ENCODE measurements at places on chromosomes 7 and 10.
A peak's percentile ranks its signal among the peaks of the same experiment; 100 is the strongest.

DNA sequence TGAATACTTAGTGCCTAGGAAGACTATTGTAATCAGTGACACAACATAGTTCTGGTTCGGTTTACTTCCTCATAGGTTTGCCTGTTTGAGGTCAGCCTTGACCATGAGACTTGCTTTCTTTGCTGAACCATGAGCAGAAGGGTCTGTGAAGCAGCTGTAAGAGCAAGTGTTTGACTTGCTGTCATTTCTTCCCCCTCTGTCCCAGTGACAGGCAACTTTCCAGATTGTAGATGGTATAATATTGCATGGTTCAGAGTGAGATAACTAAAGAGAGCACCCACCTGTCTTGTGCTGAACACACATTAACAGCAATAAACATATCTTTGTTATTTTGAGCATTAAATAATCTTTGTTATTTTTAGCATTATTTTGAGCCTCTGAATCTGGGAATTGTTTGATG, 9.3 kb upstream of the RTKN2 start:
- DNase-seq, result no peak

DNA sequence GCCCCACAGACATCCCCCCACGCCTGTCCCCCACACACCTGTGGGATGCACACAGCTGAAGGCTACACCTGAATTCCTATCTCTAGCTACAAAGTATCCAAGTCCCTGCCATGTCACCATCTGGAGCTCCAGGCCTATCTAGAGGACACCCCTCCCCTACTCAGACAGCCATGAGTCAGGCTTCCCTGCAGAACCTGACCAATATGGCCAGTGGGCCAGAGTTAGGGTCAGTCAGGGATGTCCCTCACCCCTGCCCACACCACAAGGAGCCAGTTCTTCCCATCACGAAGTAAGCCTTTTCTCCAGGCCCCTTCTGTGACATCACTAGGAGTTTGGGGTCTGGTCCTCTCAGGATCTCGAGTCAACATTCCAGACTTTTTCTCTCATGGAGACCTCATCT, 10.6 kb upstream of the SLC18A3 start:
- no peak for DNase-seq

GRCh38 chr10:117934477-117934876, 112.3 kb downstream of the RAB11FIP2 start:
- no peak for DNase-seq

DNA sequence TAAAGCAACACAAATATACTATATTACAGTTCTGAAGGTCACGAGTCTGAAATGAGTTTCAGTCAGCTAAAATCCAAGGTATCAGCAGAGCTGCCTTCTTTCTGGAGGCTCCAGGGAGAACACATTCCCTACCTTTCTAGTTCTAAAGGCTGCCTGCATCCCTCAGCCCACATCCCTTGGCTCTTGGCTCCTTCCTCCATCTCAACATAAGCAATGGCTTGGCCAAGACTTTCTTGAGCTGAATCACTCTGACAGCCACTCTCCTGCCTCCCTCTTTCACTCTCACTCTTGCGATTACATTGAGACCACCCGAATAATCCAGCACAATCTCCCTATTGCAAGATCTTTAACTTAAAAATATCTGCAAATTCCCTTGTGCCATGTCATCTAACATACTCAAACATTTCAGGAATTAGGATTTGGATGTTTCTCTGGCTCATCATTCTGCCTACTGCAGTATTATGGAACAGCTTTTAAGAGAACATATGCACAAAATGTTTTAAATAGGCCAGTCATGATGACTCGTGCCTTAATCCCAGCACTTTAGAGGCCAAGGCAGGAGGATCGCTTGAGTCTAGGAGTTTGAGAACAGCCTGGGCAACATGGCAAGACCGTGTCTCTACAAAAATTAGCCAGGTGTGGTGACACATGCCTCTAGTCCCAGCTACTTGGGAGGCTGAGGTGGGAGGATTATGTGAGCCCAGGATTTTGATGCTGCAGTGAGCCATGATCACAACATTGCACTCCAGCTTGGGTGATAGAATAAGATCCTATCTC, 144.2 kb upstream of the VSTM2A start:
- no peak for DNase-seq

DNA sequence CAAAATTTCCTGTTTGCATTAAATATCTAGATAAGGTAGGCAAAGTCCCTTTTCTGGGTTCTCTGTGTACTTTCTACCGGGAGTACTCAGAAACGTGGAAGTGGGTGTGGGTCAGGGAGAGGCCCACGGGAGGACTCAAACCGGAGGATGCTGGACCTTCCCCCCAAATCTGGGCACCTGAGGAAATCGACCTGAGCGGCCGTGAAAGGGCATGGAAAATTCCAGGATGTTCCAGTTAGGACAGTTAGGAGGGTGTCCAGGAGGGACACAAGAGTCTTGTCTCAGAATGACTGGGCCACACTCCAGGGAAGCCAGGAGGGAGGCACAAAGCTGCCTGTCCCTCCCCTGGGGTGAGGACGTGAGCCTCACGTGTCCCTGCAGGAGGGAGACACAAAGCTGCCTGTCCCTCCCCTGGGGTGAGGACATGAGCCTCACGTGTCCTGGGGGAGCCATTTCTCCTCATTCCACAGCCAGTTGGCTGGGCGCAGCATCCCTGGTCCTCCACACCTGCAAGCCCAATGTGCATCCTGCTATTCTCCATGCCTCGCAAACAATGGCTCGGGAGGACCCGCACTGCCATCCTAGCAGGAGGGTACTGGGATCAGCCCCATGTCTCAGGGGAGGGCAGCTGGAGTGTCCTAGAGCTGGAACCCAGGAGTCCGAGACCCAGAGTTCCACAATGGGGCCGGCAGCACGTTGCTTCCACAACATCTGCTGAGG, 190.5 kb upstream of the PPP2R2D start:
- DNase-seq, result no peak

GRCh38 chr10:59098831-59099452, 77.5 kb upstream of the PHYHIPL start:
- no peak for DNase-seq

DNA sequence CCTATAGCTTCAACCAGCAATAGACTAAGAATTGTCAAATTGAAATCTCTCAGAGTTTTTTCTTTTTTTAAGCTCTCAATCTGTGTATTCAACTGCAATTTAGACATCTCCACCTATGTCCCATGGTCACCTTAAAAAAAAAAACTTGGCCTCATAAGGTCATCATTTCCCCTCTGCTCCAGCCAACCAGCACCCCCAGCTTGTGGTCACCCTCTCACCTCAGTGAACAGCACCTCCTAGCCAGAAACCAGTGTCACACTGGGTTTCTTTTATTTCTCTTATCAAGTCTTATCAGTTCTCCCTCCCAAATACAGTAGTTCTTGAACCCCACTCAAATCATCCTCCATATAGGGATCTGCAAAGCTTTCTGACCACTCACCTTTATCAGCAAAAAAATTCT, 4.0 kb downstream of the ITGB1 start:
- no peak for DNase-seq

DNA sequence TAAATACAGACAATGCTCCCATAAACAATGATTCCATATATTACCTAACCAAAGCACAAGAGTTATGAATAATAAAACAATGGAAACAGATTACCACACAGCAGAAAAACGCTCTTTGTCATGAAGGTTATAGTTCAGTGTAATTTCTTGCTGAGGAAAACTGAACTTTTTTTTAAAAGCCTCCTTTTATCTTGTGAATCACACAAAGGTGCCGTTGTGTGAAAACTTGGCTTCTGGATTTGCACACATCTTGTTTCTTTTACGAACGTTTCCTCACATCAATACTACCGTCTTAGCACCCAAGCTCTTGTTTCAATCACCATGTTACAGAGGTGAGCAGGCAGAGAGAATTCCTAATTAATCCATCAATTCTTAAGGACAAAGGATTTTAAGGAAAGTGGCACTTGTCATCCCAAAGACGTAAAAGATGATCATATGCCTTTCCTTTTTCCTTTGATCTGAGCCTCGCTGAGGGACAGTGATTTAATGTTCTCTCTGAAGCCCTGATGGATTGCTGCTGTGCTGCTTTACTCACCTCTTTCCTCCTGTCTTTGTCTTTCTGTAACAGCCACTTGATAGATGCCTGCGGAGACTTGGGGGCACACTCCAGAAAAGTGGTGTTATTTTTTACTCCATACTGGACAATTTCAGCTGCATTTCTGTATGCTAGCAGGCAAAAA, 110.1 kb downstream of the CD36 start:
- DNase-seq, result no peak

DNA sequence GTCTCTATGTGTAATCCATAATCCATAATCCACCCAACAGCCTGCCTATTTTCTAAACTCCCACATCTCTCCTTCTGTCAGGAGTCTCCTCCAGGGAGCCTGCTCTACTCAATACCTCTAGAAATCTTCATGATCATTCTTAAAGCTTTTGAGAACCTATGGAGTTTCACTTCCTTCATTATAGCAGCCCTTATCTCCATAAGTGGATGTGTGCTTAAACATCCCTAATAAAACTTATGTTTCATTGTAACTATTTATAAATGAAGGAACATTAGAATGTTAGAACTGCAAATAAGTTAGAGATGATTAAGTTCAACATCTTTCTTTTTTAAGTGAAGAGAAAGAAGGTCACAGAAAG, 8.5 kb downstream of the CPED1 start:
- DNase-seq, result no peak

DNA sequence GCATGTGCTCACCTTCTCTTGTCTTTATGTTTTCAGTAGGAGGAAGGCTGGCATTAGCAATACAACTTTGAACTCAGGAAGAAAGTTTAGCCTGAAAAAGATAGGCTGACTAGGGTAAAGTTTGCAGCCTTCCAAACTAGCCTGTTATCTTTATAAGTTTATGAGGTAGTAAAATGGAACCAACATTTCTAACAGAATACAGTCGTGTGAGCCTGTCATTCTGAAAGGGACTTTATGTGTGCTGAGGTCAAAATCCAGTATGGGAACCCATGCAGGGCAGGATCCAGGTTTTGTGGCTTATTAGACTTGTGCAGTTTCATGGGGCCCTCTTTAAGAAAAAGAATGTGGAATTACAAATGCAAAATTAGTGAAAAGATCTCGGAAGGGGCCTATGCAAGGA, 201.0 kb upstream of the PRPS1L1 start:
- no peak for DNase-seq

DNA sequence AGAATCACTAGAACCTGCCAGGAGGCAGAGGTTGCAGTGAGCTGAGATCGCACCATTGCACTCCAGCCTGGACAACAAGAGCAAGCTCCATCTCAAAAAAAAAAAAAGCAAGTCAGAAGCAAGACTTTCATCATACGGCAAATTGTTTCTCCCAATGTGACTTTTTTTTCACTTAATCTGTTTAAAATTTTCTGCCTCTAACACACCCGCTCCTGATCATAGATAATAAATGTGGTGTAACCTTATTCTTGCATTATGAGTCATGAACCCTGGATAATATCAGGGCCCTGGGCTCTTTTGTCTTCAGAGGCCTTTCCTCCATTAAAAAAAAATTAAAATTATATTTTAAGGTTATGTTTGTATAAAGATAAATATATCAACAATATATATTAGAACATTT, 111.4 kb upstream of the JCAD start:
- DNase-seq, result no peak

DNA sequence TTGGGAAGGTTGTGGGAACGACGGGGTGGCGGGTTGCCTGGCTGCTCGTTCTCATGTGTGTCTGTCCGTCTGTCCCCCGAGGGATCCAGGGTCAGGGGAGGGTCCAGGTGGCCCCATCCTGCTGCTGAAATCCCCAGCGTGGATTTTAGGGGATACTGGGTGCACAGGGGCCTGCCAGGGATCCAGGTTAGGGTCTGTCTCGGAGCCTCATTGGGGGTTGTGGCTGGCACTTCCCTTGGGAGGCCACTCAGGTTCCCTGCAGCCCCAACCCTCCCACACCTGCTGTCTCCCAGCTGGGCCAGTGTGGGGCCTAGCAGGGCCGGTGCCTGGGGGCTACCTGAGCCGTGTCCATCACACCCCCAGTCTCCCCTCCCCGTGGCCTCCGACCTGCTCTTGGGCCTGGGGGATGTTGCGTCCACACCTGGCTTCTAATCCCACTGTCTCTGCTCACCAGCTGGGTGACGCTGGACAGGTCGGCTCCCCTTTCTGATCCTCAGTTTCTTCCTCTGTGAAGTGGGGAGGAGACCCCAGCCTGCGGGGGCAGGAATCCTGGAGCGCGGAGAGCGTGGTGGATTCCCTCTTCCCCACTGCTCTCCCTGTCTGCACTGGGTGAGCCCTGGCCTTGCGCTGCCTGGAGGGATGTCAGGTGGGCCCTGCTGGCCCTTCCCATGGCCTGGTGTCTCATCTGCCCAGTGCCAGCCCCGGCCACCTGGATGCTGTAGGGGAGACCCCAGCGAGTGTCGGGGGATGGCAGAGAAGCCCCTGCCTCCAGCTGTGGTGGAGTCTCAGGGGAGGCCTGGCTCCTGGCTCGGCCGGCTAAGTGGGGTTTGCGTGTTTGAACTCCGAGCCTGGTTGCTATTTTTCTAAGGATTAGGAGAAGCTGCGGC, 81.6 kb downstream of the UNCX start:
- no peak for DNase-seq

DNA sequence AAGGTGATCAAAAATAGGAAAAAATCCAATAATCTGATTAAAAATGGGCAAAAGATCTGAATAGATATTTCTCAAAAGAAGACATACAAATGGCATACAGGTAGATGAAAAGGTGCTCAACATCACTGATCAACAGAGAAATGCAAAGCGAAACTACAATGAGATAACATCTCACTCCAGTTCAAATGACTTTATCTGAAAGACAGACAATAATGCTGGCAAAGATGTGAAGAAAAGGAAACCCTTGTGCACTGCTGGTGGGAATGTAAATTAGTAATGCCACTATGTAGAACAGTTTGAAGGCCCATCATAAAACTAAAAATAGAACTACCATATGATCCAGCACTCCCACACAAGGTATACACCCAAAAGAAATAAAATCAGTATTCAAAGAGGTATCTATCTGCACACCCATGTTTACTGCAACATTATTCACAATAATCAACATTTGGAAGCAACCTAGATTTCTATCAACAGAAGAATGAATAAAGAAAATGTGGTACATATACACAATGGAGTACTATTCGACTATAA, 85.0 kb downstream of the LRRN3 start:
- peak; percentile 6 for DNase-seq

DNA sequence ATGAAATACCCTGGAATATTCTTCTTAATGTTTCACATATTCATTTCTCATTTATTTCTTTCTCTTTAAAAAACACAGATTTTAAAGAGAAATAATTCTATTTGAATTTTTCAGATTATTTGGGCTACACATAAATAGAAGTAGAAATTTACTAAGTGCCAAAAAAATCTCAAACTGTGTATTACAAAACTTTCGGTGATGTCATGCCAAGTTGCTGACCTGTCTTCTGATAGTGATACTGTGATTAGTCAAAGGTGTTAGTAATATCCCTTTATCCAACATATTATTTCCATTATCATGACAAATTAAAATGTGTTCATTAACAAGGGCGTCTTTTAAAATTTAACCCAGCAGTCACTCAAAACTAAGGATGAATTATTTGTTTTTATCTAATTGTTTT, 60.1 kb downstream of the COL28A1 start:
- DNase-seq, result no peak

GRCh38 chr10:35307297-35307696, 29.0 kb upstream of the CCNY start:
- DNase-seq, result no peak

DNA sequence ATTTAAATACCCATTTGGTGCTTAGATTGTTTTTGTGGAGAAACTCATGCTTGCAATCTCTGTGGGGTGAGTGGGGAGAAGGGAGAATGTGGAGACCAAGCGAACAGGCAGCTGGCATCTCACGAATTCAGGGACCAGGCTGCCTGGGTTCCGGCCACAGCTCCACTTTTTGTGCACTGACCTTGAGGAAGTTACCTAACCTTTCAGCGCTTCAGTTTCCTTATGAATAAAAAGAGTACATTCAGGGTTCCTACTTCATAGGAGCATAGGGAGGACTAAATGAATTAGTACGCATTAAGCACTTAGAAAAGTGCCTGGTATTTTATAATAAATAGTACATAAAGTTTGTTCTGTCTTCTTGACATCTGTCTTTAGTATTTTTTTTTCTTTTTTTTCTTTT, 72.5 kb downstream of the PRTFDC1 start:
- DNase-seq, result no peak

Data from activated CD4-positive, alpha-beta T cell treated with anti-CD3 and anti-CD28 coated beads, Interleukin-2, Interleukin-4, amounts not matched to agents 100 ng/mL and 50 ng/mL, durations not matched to agents 16 hours and 8 hours (primary cell).